Glomerular endothelial cell (primary cell): ENCODE measurements at places on chromosomes 16 and 17.

DNA sequence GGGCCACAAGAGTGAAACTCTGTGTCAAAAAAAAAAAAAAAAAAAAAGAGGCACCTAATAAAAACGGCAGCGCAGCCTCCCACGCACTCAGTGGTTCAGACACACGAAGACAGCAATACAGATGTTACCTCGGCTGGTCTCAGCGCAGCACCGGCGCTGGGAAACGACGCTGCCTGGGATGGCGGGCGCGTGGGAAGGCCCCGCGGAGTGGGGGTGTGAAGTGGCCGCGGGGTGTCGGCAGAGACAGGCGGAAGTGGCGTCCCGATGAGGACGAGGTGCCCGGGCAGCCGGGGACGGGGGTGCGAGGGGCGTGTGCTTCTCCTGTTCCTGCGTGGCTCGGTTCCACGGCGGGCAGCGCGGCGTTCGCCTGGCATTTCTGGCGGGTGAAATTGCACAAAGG, 179.4 kb downstream of the BANP start:
- no peak for DNase-seq

- no peak for DNase-seq
Measured at GRCh38 chr17:68319410-68320162, 28.3 kb downstream of the ARSG start.

DNA sequence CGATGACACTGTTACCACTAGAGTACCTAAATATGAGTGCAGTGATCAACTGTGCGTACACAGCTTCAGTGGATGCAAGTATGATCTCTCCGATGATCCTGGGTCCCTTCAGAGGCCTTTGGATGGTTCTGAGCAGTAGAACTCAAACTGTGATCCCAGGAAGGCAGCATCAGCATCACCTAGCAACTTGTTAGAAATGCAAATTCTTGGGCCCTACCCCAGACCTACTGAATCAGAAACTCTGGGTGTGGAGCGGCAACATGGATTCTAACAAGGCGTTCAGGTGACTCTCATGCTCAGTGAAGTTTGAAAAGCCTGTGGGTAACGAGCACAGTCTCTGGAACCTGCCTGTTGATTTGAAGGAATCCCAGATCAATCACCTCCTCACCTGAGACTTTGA, 25.4 kb downstream of the TOX3 start:
- no peak for DNase-seq

- DNase-seq, result no peak
Measured at GRCh38 chr16:67963292-67963661, 5.2 kb downstream of the SLC12A4 start.

DNA sequence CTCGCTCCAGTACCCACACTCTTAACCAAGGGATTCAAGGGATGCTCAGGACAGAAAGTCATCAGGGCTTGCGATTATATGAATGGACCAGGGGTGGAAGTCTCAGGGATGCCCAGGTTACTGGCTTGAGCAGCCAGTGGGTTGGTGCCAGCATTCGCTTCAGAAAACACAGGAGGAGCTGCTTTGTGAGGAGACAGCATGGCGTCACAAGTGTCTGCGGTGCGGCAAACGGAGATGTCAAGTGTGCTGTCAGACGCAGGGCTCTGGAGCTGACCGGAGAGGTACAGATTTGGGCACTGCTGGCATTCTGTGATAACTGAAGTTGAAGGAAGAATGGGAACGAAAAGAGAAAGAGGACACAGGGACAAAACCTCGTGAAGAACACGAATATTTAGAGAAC, 4.1 kb downstream of the MARCHF10 start:
- DNase-seq, result no peak

DNA sequence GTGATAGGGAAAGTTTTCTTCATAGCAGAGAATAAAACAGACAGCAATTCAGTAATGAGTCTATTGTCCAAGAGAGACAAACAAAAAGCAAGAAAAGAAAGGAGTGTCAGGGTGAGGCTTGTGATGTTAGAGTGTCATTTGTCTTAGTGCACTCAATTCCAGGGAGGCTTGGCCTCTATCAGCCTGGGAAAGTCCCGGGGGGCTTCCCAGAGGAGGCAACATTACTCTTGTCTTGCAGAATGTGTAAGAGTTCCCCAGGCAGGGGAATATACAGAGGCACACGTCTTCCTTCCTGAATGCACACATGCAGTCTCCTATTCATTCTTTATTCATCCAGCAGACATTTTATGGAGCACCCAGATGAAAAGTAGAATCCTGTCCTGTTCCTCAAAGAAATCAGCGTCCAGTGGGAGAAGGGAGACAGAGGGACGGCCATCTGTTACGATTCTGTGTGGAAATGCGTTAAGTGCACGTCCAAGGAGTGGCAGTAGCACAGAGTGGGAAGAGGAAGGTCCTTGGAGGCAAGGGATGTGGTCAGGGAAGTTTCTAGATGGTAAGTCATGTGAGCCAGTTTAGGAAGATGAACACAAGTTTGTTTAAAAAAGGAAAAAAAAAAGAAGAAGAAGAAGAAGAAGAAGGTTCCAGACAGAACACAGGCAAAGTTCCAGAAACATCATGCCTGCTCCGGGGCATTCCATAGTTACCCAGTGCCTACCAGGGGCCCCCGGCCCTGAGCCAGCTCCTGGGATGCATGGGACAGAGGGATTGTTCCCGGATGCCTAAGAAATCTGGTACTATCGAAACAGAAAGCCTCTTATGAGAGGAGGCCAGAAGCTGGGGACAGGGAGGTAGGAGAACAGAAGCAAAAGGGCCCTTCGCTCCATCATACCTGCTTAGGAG, 21.1 kb downstream of the CACNG4 start:
- no peak for DNase-seq

- no peak for DNase-seq
Measured at GRCh38 chr17:69602972-69603371, 188.5 kb downstream of the MAP2K6 start.

DNA sequence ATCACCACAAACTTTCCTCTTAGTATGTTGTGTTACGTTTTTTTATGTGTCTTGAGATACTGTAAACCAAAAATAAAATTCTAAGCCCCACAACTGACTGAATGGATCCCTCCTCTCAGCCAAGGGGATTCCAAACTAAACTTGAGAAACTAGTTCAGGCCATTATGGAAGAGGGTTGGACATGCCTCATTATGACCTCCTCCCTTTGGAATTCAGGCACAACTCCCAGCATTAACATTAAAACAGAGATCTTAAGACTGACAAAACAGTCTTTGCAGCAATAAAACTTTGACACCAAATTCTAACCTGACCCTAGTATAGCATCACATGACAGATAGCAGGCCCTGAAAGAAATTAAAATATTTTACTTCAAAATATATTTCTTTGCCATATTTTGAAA, 51.1 kb upstream of the SLC47A1 start:
- no peak for DNase-seq

DNA sequence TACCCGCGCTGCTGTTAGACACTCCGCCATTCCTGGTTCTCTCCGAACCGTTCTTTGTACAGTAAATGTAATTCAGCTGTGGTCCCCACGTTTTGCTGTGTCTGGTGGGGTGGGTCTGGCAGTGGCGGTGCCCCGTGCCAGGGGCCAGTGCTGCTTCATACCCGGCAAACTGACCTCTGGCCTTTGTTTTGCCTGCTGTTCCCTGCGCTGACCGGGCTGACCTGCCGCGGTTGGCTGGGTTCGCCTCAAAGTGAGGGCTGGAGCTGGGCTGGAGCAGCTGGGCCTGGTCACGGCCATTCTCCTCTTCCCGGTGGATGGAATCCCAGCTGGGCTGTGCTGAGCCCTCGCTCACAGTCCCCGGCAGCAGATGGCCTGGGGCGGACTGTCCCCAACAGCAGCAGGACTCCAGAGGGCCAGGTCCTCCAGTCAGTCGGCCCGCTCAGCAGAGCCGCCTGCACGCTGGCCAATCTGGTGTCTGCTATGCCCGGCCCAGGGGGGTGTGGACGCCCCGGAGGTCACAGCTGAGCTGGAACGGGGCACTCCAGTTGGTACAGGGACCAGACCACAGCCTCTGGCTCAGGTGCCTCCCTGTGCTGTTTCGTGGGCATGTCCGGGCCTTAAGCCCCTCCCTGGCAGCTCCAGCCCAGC, 1.5 kb upstream of the WFIKKN1 start:
- no peak for DNase-seq

DNA sequence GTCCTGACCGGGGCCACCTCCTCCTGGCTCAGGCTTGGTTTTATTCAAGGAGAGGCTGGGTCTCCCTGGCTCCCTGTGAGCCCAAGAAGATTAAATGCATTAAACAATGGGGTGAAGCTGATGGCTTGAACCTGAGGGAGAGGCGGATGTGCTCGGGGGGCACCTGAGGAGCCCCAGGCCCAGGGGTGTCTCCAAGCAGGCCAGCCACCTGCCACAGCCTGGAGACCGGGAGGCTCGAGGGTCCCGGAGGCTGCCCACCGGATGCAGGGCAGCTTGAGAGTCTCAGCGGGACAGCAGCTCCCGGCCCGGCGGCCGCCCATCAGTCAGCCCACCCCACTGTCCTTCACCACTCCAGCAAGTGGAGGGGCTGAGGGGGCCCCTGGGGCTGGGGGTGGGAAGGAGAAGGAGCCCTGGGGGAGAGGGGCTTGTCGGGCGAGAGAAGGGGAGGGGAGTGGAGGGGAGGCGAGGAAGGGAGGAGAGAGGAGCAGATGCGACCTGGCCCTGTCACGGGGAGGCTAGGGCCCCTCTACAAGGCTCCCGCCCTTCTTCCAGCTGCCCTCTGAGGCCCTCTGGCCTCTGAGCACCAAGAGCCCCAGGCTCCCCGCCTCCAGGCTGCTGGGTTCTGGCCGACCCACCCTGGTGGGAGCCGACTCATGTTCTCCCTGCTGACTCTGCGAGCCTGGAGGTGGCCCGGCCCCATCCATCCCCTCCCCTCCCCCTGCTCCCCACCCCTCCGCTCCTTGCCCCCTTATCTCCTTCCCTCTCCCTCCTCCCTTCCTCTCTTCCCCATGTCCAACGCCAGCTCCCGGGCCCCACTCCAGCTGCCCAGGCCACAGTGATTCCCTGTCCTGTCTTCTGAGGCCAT, 13.2 kb downstream of the CD7 start:
- DNase-seq, result no peak

- DNase-seq, result no peak
Measured at GRCh38 chr17:5588584-5588983, 4.3 kb upstream of the NLRP1 start.

DNA sequence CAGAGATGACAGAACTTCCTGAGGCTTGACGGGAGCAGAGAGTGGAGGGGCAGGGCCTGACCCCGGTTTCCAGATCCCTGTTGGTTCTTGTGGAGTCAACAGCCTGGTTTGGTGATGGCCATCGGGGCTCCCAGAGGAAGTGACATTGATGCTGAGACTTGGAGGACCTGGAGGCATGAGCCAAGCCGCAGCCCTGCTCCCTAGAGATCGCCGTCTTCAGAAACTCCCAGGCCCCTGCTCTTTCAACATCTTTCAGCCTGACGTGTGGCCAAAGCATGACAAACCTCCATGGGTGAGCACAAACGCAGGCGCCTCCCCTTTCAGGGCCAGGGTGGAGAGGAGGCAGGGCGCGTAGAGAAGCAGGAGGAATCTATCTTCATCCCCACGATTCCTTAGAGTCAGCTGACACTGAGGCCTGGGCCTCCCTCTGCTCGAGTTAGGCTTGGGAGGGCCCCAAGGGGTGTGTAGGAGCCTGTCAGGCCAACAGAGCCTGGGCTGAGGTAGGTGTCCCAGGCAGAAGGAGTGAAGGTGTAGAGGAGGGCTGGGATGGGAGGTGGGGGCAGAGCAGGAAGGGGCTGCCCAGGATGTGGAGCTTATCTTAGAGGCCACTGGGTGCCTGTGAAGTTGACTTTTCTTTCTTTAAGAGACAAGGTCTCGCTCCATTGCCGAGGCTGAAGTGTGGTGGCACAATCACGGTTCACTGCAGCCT, 56.1 kb upstream of the MED9 start:
- DNase-seq, result no peak

- DNase-seq, result no peak
Measured at GRCh38 chr16:9099131-9099625, 7.7 kb downstream of the HAPSTR1 start.

DNA sequence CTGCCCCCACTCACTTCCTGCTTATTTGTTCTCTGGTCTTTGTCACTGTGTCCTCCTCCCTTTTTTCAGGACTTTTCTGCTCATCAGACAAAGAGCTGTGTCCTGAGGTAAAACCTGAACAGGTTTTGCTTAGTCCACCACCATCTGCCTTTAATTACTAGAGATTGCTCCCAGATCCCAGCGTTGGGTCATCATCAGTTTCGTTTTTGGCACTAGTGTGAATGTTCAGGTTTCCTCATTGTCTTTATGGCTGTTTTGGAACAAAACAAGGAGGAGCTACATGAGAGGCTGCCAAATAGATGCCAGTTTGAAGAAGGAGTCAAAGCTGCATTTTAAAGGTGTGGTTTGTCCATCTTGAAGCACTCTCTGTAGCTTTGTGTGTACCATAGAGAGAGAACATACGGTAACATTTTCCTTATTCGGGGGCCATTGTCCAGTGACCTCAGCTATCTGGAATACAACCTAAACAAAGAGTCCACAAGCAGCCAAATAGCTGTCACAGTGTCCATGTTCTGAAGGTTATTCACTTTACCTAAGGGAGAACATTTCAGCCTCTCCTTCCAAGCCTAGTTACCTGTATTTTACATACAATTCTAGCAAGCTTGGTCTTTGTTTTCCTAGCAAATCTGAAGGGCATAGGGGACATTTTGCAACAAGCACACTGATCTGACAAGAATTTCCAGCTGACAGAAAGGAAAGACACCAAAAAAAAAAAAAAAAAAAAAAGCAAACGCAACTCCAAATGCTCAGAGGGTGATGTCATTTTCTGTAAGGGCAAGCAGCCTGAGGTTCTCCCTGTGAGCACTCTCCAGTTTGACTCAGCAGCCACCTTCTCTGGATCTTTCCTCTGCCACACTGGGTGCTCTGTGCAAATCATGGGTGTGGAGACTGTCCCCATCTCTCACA, 196.1 kb downstream of the NTN1 start:
- no peak for DNase-seq

- no peak for DNase-seq
Measured at GRCh38 chr17:72119077-72119872, 1.5 kb upstream of the SOX9 start.

GRCh38 chr17:50536683-50537646, 4.4 kb downstream of the EPN3 start:
- DNase-seq, result no peak

DNA sequence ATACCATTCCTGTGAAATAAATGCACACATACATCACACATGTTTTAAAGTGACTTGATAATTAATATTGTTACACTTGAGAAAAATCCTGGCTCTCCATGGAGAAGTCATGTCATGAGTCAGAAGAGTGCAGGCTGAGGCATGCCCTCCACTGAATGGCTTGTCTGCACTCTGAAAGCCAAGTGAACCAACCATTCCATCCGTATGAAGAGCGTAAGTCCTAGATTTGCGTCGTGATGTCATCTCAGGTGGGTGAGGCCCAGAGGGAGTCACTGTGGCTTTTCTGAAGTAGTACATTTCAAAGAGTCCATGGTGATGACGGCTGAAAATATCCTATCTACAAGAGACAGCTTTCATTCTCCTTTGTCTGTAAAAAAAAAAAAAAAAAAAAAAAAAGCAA, 83.5 kb upstream of the IRX5 start:
- no peak for DNase-seq

GRCh38 chr17:27560668-27561067, 70.3 kb upstream of the LGALS9 start:
- DNase-seq, result no peak
